Eye (tissue), 1 donor: ENCODE measurements at places on chromosomes 6 and 20.

DNA sequence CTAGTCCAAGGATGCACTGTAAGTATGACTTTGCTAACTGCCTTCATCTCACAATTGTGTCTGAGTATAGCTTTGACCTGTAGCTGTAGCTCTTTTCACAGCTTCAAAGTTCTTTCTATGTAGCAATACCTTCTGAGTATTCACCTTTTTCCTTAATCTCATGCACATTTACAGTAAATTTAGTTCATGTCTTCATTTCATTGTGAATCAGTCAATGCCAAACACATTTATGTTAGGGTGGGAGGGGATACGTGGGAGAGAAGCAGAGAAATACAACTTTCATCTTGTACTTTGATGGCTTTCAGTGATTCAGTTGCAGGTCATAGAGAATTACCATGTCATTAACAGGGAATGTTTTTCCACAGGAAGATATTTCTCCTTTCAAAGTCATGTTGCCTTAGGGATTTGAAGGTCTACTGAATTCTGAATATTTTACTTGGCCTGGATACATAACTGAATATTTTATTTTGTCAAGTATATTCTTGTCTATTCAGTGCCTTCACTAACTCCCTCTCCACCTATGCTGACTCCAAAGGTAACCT, 119.2 kb downstream of the TINAG start:
- no peak for DNase-seq

- peak; percentile 35 for DNase-seq
These were observed 20.5 kb downstream of the FYN start for GRCh38 chr6:111852725-111853124.

DNA sequence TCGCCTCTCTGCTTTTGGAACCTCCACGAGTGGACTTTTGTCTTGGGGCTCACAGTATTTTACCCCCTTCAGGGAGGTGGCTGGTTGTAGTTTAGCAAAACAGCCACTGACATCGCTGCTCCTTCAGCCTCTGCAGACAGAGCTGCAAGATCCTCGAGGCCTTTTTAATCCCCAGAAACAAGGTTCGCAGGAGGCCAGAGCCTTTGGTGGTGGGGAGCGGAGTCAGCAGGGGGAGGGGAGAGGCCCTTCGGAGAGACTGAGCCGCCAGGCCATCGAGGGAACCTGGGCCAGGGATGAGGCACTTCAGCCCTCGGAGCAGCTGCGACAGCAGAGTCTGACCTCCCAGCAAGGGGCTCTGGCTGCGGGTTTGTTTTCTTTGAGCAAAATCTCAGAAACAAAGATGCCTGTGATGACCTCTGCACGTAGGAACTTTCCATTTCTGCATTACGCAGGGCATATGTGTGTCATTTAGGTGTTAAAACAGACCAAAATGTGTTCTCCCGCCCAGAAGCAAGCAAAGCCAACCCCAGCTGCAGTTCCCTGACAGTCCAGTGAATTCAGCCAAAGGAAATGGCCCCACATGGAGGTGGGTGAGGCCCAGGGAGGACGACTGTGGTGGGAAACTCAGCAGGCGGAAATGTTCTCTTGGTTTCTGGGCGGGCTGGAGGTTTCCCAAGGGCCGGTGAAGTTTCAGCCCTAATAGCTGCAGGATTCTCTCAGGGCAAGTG, 171.2 kb upstream of the SULF2 start:
- DNase-seq, result peak; percentile 63

- DNase-seq, result no peak
These were observed 278.8 kb upstream of the JARID2 start for GRCh38 chr6:14966906-14967711.

DNA sequence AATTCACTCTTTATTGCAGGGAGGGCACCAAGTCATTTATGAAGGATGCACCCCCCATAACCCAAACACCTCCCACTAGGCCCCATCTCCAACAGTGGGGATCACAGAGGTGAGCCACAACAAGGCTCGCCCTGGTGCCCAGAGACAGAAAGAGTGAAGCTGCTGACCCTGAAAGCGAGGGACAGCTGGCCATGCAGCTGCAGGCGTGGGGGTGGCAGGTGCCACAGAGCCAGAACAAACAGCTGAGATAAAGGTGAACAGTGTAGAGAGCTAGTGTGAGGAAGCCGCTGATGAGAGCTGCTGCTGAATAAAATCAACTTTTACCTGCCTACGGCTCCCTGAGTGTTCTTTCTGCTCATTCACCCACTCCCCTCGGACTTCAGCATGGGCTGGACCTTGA, 18.8 kb upstream of the RGS17 start:
- no peak for DNase-seq

GRCh38 chr6:158900663-158901312, 81.6 kb upstream of the EZR start:
- no peak for DNase-seq
